ENCODE measurements at places on chromosomes 3 and 15.

- no peak for DNase-seq
These were observed 352.6 kb upstream of the TGFBR2 start for GRCh38 chr3:30253832-30254231.

GRCh38 chr3:108882762-108883161 is 60.2 kb downstream of the TRAT1 start:
- no peak for DNase-seq

DNA sequence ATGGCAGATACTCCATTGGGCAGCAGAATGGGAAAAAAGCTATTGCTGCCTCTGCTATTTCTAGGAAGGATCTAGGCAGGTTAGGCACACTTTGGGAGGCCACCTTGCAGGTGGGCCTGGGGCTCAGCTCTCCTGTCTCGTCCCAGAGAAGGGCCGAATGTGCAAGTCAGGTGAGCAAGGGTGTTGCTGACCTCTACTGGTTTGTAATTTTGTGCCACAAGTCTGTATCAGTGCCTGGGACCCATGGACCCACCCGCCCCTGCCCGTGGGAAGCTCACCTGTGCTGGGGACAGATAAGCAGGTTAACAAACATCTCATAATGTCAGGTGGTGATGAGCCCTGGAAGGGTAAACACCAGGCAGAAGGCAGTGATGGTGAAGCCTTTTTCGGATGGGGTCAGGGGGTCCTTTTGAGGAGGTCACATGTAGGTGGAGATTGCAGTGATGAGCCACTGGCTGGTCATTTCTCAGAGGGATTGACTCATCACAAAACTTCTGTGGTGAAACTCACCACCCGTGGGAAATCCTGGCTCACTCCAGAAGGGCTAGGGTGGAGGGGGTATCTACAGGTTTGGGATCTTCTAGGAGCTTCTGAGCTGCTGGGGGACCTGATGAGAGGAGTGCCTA is 161.3 kb downstream of the KLF13 start:
- DNase-seq = no peak

- DNase-seq = peak; percentile 50
These were observed at the start of gene EFHB for GRCh38 chr3:19934098-19934566. Gene EFHB, minus strand, starts transcription at chr3:19934217. Its CDS starts 199 bp downstream, at chr3:19934018.

DNA sequence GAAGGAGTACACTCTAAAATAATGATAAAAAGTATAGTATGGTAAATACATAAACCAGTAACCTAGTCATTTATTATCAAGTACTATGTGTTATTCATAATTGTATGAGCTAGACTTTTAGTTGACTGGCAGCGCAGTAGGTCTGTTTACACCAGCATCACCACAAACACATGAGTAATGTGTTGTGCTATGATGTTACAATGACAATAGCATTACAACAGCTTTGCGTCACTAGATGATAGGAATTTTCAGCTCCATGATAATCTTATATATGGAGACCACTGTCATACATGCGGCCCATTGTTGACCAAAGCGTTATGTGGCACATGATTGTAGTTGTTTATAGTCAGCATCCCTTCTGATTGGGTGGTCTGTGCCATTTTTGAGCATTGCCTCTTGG is 138.9 kb upstream of the UBE2E1 start:
- no peak for DNase-seq

DNA sequence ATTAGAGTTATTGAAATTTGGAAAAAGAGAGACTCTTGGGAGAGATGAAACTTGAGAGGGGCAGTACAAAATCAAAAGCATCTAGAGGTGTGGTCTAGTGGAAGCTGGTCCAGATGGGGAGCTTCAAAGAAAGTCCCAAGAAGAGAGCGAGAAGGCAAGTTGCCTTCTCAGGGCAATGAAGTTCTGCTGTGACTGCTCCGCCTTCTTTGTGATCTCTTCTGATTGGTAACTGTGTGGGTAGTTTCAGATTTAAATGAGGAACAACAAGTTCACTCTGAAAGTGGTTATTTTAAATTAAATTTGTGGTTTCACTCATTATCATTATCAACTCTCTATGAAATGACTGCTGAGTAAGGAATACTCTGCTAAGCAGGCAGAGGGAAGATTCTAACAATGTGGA is 233.3 kb downstream of the NLGN1 start:
- DNase-seq = no peak

Measured in HT-29 (cell line).